Renal pelvis (tissue), 12 donors: ENCODE measurements at places on chromosomes 5 and 9. TPM values are rescaled to one million over a fixed set of nuclear protein-coding genes. Genes with fewer than 3 reads are reported as not detected.
A peak's percentile ranks its signal among the peaks of the same experiment; 100 is the strongest.

ZNF879 gene
- polyA plus RNA-seq = 8.5 TPM

ACTBL2 gene
- not detected for polyA plus RNA-seq

DNA sequence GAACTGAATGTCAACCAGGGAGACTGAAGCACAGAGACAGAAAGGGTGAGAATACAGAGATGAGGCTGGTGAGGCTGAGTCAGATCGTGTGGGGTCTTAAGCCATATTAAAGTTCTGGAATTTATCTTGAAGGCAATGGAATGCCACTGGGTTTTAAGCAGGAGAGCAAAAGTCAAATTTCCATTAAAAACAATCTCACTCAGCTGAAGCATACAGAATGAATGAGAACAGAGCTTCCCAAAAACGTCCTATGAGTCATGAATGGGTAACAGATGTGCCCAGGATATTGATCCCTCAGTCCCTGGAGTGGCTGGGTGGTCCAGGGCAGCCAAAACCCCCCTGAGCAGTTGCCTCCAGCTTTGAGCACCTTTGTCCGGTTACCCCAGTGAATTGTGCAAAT, 44.9 kb downstream of the PFDN1 start:
- no peak for DNase-seq

- DNase-seq = peak; percentile 52
These were observed 193.3 kb downstream of the SMC2 start for GRCh38 chr9:104287253-104287878.

PDCD1LG2 gene
- polyA plus RNA-seq = 0.12 TPM

- DNase-seq = no peak
These were observed 29.9 kb upstream of the NKD2 start for GRCh38 chr5:978693-979092.

C5orf52 gene
- not detected for polyA plus RNA-seq

GRCh38 chr5:123297866-123298265, 125.3 kb downstream of the CEP120 start:
- no peak for DNase-seq

CCL27 gene
- polyA plus RNA-seq = 0.95 TPM

GRCh38 chr9:6703898-6704639, 53.7 kb upstream of the KDM4C start:
- peak; percentile 80 for DNase-seq

SPINK5 gene
- polyA plus RNA-seq = 0.43 TPM

GRCh38 chr5:59360130-59360555, 533.4 kb downstream of the PDE4D start:
- no peak for DNase-seq
